ENCODE measurements at places on chromosomes 12 and 14.

DNA sequence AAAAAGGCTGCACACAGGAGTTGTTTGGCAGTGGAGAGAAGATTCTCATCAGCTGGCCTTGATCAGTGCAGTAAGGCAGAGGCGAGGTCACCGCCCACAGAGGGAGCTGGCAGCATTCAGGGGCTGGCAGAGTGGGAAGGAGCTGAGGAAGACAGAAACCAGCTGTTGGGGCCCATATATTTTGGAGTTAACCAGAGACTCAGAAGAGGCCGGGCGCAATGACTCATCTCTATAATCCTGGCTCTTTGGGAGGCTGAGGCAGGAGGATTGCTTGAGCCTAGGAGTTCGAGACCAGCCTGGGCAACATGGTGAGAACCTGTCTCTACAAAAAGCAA is 17.7 kb downstream of the SMCO2 start:
- ATAC-seq, result peak; percentile 78

GRCh38 chr12:65948320-65949008 is 124.2 kb downstream of the HMGA2 start:
- ATAC-seq, result peak; percentile 58

- no peak for ATAC-seq
These were observed 4.0 kb downstream of the FOXG1 start for GRCh38 chr14:28770630-28771029.

- ATAC-seq, result no peak
These were observed 37.5 kb downstream of the ZFC3H1 start for GRCh38 chr12:71626098-71626497.

DNA sequence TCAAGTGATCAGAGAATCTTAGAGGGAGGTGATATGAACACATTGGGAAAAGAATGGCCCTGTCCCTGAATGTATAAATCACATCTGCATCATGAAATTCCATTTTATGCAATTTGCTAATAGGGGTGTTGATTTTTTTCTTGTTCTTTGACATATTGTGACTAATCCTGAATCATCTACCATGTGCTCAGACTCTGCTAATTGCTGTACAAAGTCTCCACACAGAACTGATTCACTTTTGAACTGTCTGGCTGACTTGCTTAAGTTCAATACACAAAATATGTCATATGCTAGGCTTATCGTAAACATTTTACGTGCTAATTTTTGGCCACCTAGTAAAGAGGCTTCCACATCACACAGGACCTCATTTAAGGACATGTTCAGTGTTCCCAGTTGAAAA is 2.6 kb downstream of the TMEM132D start:
- no peak for ATAC-seq

DNA sequence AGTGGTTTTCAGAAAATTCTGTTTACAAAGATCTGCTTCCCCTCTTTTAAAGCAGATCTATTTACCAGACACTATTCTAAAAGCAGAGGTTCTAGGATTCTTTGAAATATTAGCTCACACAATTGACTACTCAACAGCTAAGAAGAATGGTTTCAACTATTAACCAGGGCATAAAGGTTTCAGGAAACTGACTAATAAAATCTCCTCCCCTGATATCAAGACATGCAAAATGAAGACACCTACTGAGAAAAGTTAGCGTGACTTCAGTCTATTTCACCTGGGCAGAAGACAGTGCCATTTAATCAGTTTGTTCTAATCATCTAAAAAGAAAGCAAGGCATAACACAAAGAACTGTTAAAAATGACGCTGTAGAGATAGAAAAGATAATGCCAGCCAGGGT is 22.2 kb downstream of the DAD1 start:
- ATAC-seq, result no peak

GRCh38 chr12:69738351-69739286 is at the start of gene RAB3IP:
RAB3IP (plus strand) TSS chr12:69738860; CDS start chr12:69755409, 16,549 bp downstream.
- peak; percentile 94 for ATAC-seq

DNA sequence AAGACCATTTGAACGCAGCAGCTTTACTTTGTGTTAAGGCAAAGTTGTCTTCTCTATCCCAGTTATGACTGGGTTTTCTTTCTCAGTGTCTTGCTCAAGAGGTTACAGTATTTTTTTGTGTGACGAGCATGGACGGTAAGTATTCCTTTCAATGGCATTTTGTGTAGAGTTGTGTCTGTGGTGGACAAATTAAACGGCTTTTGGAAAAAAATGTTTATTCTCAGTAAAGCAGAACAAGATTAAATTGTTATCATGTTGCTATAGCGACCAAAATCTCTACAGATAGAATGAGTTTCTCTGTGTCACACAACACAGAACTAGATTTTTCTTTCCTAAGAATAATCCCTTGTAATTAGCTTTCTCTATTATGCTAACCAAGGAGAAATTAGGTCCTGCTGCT is 417.1 kb downstream of the AEBP2 start:
- ATAC-seq, result no peak

DNA sequence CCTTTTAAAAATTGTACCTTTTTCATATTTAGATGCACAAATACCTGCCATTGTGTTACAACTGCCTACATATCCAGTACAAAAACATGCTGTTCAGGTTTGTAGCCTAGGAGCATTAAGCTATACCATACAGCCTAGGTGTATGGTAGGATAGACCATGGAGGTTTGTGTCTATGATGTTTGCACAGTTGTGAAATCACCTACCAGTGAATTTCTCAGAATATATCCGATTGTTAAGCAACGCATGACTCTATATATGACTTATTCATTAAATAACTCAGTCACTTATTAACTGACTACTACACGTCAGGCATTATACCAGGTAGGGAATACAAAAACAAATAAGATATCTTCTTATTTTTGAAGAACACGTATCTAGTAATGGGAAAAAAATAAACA is 26.2 kb upstream of the ETNK1 start:
- no peak for ATAC-seq

Data from gastroesophageal sphincter (tissue), 4 donors.